ENCODE measurements at places on chromosomes 1 and 21.

GRCh38 chr1:206635978-206636345 lies 626 bp downstream of the DYRK3 start:
- no peak for DNase-seq

GRCh38 chr1:101253976-101254674 lies 17.3 kb downstream of the S1PR1 start:
- DNase-seq, result no peak

GRCh38 chr21:34130716-34130985 lies 57.3 kb downstream of the MRPS6 start:
- no peak for DNase-seq

DNA sequence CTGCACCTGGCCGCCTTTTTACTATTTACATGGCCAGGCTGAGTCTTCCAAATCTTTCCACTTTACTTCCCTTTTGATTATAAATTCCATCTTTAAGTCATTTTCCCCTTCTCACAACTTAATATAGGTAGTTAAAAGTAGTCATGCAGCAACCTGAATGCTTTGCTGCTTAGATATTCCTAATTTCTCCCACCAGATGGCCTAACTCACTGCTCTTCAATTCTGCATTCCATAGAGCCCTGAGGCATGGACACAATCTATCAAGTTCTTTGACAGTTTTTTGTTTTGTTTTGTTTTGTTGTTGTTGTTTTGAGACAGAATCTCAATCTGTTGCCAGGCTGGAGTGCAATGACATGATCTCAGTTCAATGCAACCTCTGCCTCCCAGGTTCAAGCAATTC lies 21.7 kb upstream of the FAAH start:
- DNase-seq, result no peak

DNA sequence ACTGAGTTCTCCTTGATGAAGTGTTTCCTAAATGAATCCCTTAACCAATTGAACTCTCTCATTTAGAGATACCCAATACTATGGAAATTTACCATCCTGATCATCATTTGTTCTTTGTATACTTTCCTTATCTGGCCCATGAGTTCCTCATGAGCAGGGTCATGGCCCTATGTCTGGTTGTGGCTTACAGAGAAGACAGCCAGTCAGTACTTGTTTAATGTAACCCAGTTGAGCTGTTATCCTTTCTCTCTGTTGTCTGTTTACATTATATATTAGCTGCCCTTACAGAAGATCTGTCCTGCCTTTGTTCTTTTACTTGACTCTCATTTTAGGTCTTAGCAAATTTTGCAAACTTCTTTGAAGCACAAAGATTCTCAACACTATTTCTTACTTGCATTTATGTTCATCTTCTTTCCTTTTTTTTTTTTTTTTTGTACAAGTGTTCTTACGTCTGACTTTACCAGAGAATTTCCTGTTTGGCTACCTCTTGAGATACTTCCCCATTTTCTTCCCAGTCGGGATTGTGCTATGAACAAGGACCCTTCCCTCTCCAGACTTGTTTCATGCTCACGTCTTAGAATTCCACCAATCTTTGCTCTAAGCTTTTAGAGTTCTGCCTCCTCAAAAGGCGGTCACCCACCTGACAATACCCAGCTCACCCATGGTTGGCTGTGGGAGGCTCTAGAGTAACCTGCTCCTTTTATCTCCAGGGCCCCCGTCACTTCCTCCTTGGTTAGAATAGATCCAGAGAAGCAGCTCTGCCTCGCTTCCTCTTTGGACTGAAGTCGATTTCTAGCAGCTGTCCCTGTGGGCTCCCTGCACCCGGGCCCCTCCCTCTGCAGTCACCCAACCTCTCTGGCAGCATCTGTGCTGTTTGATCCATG lies 53.6 kb upstream of the RUNX1 start:
- DNase-seq, result no peak

GRCh38 chr1:116154536-116154935 lies 43.3 kb downstream of the MAB21L3 start:
- DNase-seq, result no peak

DNA sequence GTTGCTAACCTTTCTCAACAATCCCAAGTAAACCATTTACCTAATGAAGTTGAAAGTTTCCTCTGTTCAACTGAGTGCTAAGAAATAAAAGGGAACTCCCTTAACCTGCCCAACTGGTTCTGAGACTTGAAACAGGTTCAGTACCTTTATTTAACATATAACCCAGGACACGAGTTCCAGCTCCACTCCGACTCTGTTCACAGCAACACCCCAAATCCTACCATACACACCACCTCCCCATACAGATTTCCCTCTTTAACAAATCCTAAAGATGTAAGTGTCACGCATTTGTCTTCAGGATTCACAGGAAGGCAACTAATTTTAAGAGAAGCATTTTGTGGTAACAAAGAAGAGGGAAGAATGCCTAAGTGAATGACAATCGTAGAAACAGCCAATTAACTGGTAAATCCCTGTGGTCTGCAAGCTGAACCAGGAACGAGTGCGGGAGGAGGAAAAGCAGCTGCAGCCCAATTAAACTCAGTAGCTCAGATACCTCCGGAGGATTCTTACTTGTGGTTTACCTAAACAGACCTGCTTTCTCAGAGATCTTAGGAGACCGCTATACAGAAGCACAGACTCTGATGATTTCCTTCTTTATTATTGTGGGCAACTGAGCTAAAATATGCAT lies 134.5 kb upstream of the MAGI3 start:
- no peak for DNase-seq

DNA sequence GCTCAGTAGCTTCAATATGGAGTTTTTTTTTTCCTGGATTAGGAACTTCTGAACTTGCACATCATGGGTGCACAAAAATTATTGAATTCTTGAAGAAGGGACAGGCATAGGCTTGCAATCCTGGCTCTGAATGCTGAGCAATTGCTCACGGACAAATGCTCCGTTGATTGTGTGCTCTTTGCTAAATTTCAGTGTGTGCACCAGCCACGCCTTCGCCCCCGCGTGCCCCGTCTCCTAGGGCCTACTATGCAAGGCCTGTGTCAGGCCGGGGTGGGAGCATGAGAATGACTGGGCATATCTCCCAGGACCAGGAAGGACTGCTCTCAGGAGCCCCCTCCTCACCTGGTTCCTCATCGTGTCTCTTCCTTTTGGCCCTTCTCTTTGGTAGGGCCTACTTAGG lies 17.4 kb downstream of the IL6R start:
- DNase-seq, result no peak

DNA sequence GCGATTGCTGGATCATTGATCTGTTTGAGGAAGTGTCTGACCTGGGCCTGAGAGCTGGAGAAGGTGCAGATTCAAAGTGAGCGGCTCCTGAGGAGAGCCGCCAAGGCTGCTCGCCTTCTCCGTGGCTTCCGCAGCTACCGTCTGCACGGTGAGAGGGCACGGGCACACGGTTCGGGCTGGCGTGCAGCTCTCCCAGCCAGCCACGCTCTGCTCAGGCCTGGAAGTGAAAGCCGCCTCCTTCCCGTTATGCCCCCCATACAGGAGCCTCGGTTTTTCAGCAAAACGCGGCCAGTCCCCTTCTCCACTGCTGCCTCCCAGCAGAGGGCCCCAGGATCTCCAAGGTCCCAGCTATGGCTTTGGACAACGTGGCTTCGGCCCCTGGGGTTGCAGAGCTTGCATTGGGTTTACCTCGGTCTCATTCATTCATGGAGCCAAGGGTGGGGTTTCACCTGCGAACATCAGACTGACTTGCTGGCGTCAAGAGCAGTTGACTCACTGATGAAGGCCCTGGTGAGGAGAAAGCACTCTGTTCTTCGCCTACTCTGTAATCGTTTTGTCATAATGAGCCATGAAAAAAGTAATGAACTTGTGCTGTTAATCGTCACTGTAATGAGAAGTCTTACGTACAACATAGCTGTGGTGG lies 24.4 kb upstream of the PDXK start:
- no peak for DNase-seq

GRCh38 chr1:25068829-25069228 lies 138.8 kb upstream of the RUNX3 start:
- DNase-seq, result no peak
